CD4-positive, alpha-beta T cell treated with Interleukin-4 for 1 hour (primary cell): ENCODE measurements at places on chromosomes 3 and 15.
A peak's percentile ranks its signal among the peaks of the same experiment; 100 is the strongest.

DNA sequence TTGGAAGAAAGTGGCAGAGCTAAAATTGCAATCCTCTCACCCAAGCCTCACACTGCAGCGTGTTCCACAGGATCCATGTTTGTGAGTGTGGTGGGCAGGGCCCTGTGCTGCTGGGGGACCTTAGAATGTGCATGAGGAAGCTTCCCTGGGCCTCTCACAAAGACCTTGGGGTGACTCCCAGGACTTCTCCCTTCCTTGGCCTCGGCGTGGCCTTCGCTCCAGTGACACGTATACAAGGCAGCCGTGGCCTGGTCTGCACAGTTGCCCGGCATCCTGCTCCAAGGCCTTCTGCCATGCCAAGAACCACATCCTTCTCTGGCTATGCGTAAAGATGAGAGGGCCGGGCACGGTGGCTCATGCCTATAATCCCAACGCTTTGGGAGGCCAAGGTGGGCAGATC, 196.4 kb downstream of the UACA start:
- no peak for DNase-seq

DNA sequence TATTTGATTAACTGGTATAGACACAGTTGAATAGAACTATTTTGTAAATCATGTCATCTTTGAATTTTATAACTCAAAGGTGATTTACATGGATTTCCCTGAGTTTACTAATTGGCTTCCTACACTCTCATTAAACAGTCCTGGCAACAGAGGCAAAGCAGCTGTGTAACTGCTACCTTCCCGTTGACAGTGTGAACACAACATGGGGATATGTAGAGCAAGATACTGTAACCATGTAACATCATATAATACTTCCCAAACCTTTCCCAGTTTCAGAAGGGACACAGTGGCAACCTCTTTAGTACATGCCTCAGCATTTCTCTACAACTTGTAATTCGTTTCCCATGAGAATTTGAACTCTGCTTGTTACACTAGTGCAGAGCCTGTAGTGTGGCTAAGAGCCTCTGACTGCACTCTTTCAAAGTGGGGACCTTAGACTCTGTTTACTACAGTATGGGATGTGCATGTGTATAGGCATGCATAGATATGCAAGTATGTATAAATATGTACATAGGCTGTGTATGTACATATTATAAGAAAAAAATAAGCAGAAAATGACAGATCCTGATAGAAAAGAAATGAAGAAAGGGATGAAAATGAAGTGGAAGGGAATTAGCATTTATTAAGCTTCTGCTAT, 299.3 kb downstream of the SLC9A9 start:
- DNase-seq, result no peak

DNA sequence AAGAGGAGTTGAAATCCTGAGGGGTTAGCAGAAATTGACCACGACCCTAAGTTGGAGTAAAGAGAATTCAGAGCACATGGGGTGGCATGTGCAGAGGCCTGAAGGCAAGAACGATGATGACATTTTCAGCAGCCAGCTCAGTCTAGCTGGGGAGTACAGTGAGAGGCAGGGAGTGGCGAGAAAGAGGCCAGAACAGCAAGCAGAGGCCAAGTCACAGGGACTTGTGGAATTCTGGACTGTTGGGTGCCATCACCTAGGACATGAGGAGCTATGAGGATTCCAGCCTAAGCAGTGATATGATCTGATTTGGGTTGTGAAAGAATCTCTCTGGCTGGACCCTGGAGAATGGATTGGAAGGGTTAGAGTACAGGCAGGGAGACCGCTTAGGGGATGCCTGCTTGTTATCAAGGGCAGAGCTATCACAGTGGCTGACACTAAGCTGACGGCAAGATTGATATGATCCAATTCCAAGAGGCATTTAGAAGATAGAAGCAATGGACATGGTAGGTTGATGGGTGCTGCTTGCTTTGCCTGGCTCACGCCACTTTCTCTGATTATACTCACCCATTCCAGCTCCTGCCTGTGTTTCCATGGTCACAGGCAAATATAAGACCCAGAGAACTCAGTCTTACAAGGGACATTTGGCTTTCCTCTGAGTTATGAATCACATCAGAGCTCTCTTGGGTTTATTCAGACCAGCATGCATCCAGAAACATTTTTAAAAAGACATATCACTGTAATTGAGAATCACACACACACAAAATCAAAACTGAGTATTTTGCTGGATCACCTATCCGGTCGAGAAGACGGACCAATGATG, 66.4 kb downstream of the LRTM1 start:
- DNase-seq, result no peak

- no peak for DNase-seq
These were observed 124.4 kb downstream of the SHOX2 start for GRCh38 chr3:157981819-157982218.

GRCh38 chr15:25508369-25509002, 69.7 kb upstream of the UBE3A start:
- DNase-seq, result peak; percentile 17

DNA sequence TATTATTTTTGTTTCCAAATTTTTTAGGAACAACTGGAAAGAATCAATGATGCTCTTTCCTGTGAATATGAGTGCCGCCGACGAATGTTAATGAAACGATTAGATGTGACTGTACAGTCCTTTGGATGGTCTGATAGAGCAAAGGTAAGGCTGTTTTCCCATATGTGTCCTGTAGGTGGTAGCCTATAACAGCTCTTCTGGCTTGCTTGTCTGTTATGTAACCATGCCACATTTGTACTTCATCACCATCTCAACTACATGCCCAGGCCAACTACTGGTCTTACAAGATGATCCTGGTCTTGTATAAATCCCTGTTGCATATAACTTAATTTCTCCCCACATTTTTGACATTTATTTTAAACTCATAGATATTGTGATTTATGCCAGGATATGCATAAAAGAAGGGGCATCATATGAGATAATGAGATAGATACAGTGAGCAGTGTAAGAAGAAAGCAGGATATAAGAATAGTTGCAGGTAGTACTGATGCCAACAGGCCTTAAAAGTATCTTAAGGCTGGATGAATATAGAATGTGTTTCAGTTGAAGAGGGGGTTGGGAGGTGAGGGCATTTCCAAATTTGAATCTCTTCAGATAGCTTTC, 20.3 kb downstream of the FAM98B start:
- DNase-seq, result peak; percentile 58

DNA sequence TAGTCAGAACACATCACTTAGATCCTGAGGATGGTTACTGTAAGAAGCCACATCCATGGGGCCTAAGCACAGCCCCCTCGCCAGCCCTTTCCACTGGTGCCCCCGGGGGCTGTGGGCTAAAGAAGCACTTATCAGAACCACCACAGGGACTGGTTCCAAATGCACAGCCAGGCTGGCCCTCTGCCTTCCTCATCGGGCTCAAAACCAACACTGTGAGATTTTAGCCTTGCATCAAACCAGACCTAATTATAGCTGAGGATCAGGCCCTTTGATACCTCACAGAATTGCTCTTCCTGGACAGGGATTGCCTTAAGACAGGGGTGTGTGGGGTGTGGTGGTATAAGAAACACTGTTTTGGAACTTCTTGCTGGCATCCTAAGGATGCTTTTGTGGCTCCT, 23.7 kb downstream of the SRPRB start:
- DNase-seq, result no peak

DNA sequence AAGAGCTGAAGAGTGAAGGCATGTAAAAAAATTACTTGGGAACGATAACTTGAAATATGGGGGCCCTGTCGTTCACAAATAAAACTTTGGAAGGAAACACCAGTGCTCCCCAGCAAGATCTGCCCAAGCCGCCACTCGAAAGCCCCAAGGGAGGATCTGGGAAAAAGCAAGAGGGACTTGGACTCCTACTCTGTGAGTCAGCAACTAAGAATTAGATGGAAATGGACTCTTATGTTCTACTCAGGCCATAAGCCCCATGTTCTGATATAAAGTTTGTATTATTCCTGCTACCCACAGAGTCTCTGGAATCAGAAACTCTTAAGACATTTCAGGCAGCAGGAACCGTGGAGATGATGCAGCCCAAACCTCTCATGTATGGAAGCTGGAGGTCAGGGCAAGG, 75.7 kb downstream of the ITGB5 start:
- DNase-seq, result no peak

GRCh38 chr3:12287727-12288181, 1.1 kb upstream of the PPARG start:
- DNase-seq, result peak; percentile 23

DNA sequence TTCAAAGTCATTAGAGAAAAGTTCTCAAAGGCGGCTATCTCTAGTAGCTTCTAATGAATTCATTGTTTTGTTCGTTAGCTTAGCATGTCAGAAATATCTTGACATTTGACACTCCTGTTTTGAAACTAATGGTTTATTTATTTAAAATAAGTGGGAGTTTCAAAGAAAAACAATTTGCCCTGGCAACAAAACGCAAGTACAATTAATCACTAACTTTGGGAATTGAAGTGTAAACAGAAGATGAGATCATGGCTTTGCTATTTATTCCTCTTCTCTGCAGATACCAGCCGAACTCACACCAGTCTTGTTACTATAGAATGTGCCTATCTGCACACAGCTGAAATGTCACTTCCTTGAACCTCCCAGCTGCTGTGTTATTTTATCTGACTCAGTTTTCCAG, 27.5 kb downstream of the MASP1 start:
- no peak for DNase-seq
